ENCODE measurements at places on chromosomes 12 and 14.

GRCh38 chr14:99148861-99149610, 123.0 kb downstream of the BCL11B start:
- no peak for DNase-seq

GRCh38 chr14:51285120-51285519, 45.1 kb downstream of the TMX1 start:
- no peak for DNase-seq

- DNase-seq = no peak
Observed at GRCh38 chr12:52603314-52603713, 2.1 kb upstream of the KRT72 start.

GRCh38 chr14:68806526-68807147, 13.8 kb upstream of the ZFP36L1 start:
- DNase-seq = no peak

GRCh38 chr12:54604436-54604835, 16.0 kb upstream of the PPP1R1A start:
- no peak for DNase-seq

DNA sequence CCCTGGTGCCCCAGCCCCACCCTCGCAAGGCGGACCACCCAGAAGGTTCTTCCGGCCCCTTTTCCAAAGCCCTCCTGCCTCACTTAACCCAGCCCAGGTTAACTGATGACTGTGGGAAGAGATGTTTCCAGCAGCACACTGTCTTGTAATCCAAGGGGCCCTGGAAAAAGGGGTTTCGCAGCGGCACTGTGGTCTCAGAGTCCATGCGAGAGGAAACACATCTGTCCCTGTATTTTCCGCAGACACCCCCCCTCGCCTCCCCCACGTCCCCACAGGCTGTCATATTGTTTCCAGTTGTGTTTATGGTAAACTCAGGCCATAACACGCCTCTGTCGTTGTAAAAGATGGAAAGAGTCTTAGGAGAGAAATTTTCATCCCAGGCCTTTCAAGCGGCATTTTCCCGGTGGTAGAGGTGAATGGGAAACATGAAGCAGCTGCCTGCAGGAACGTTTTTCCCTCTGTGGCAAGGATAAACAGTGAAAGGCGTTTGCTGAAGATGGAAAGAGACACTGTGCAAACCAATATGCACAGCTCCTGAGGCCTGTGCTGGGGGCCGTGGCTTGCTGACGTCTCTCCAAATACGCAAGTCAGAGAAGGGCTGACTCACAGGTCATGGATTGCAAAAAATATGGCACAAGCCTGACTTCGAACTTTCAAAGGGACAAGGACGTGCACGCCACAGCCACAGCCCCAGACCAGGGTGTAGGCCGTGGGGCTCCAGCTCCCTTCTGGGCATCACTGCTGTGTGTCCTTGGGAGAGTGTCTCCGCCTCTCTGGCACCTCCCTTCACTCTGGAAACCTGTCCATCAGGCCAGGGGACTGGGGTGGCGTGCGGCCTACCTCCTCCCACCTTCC, 22.5 kb upstream of the FZD10 start:
- no peak for DNase-seq
